ENCODE measurements at places on chromosomes 5 and 9.

- DNase-seq, result no peak
Observed at GRCh38 chr9:137828527-137829259, 48.9 kb upstream of the CACNA1B start.

- DNase-seq, result no peak
Observed at GRCh38 chr5:72817671-72818266, 1.3 kb downstream of the TNPO1 start.

GRCh38 chr5:180201051-180201987 lies 7.7 kb downstream of the RASGEF1C start:
- no peak for DNase-seq

- no peak for DNase-seq
Observed at GRCh38 chr5:59238126-59238902, 655.2 kb downstream of the PDE4D start.

- no peak for DNase-seq
Observed at GRCh38 chr5:14588145-14588544, 6.6 kb downstream of the OTULINL start.
